NCI-H1105 (cell line): ENCODE measurements at places on chromosomes 1 and 21.

DNA sequence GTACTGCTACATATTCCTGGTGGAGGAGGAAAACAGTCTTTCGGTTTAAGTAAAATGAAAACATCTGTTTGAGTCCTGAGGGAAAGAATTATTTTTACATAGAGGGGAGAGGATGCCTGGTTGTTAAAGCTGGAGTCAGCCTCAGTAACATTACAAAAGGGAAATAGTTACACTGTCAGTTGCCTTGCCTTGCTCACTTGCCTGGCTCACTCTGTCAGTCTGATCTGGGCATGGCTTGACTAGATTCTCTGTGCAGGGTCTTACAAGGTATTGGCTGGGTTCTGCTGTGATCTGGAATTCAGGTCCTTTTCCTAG lies 8.4 kb upstream of the UBE2U start:
- DNase-seq, result no peak

- no peak for DNase-seq
Measured at GRCh38 chr1:40785446-40785845, 1.9 kb downstream of the KCNQ4 start.

DNA sequence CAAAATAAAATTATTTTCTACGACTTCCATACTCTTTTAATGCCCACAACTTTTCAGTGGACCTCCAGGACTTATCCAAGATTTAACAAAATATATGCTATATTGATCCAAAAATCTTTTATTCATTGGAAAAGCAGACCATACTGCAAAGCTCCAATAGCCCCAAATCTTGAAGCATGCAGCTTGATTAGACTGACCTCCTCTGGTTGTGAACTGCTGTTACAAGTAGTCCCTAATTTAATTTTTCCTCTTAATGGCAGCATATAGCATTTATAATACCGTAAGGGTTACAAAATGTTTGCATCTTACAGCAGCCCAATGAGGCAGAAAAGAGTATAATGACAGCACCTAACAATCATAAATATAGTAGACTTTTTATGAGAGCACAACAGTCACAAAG lies 49.8 kb downstream of the TPR start:
- no peak for DNase-seq

GRCh38 chr1:231921646-231922345 lies 295.2 kb downstream of the DISC1 start:
- no peak for DNase-seq

DNA sequence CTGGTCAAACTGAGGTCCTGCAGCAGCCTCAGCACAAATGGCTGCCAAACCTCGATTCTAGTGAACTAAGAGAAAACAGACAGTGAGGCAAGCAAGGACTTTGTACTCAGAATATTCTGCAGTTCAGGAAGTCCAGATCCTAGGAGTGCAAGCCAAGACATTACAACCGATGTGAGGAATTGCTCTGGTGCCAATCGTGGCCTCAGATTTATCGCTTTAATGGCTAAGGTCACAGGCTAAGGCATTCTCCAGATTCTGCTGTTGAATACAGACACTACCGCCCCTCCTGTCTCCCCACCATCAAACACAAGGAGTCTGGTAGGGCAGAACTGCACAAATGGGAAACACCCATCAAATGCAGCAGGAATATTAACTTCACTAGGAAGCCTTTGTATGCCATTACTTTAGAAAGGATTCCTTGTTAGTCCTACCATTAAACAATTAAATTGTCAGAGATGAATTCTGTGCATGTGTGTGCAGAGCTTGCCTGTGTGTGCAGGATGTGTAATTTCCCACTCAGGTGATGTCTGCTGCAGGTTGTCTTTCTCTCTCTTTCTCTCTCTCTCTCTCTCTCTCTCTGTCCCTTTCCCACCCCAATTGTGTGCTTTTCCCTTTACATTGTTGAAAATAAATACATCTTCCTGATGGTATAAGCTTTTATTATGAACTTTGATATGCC lies 9.2 kb upstream of the SERTAD4 start:
- DNase-seq, result no peak

DNA sequence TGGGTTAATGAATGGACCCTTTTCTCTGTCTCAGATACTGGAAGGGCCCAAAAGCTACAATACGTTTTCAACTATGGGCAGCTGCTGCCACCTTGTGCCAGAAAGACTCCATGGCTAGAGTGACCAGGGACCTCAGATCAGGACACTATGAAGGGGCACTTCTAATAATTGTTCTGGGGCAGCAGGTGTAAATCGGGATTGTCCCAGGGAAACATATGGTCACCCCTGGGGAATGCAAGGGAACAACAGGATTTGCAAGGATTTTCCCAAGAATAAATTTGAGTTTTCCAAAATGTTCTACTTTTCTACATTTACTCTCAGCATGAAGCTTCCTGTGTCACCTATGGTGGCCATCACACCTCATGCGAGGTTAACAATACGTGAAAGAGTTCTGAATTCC lies 12.0 kb upstream of the FCAMR start:
- DNase-seq, result peak; percentile 24

DNA sequence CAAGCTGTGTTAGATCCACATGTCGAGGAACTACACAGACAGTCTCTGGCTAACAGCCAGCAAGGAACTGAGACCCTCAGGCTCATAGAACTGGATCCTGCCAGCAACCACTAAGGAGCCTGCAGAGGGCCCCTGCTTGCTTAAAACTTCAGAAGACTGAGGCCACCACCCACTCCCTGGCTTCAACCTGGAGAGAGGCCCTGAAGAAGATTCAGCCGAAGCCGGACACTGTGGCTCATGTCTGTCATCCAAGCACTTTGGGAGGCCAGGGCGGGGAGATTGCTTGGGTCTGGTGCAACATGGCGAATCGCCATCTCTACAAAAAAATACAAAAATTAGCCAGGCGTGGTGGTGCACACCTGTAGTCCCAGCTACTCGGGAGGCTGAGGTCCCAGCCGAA lies 92.6 kb upstream of the TMPRSS2 start:
- no peak for DNase-seq

- DNase-seq, result no peak
Measured at GRCh38 chr1:248862695-248862997, 3.8 kb upstream of the ZNF692 start.

DNA sequence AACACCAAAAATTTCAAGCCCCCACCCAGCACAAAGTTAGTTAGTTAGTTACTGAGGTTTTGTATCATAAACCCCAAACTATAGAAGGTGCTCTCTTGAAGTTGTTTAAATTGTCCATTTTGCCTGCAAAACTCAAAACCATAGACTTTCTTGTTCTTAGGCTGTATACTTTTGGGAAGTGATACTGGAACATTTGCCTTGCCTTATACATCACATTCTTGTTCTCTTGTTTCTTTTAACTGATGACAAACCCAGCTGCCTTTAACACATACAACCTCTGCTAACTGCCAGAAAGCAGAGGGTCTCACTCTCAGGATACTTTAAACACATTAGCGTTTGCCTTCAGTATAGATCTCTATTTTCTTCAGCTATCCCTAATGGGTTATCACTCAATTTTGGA lies 570.5 kb downstream of the MRPL39 start:
- DNase-seq, result no peak
